ENCODE measurements at places on chromosomes 16 and 17.

DNA sequence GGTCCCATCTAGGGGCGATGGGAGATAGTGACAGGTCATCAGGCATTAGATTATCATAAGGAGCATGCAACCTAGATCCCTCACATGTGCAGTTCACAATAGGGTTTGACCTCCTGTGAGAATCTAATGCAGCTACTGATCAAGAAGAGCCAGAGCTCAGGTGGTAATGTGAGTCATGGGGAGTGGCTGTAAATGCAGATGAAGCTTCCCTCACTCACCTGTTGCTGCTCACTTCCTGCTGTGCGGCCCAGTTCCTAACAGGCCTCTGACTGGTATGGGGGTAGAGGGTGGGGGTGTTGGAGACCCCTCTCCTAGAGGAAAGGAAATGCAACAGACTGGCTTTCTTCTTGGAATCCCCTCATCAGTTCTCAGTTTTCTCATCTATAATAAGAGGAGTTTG lies 131.4 kb downstream of the CA10 start:
- no peak for DNase-seq

DNA sequence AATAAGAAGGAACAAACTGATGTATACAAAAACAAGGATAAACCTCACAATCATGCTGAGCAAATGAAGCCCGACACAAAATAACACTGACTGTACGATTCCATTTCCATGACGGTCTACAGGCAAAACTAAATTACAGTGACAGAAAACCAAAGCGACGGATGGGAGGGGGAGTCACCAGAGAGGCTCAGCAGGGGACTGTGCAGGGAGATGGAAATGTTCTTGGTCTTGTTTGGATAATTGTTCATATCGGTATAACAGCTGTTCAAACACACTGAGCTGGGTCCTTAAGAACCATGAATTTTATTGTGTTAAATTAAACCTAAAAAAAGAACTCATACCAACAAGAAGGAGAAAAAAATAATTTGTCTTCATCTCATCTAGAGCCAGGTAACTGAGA lies 97.8 kb downstream of the NXN start:
- DNase-seq = no peak

DNA sequence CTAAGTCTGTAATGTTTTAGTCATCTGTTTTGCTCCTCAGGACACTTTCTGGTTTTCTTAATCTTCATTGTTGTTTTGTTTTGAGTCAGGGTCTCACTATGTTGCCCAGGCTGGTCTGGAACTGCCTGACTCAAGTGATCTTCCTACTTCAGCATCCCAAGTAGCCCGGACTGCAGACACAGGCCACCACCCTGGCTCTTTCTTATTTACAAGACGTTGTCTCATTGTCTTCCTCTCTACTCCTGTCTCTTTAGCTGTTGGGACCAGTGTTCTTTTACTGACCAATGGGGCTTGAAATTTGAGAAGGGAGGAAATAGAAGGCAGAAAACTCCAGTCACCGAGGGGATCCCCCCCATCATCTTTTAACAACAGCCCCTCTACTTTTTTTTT lies 1.2 kb downstream of the SCPEP1 start:
- DNase-seq = no peak

GRCh38 chr16:782766-783403 lies 5.3 kb downstream of the RPUSD1 start:
- no peak for DNase-seq

- no peak for DNase-seq
These were observed 82.5 kb downstream of the C17orf67 start for GRCh38 chr17:56751145-56751738.

DNA sequence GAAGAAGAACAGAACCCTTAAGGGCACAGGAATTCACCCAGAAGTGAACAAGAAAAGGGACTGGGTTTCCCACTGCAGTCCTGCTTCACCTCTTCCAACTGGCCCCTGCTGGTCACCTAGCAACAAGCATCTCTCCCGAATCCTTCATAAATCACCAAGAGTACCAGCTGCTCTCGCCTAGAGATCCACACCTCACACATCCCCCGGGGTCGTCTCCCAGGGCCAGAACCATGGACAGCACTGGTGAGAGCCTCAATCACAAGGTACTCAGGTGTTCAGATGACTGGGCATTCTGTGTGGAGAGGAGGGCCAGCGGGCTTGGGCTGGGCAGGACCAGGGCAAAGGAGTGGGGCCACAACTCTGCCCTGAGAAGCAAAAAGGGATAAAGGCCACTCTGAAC lies 65.9 kb downstream of the CCT6B start:
- no peak for DNase-seq

DNA sequence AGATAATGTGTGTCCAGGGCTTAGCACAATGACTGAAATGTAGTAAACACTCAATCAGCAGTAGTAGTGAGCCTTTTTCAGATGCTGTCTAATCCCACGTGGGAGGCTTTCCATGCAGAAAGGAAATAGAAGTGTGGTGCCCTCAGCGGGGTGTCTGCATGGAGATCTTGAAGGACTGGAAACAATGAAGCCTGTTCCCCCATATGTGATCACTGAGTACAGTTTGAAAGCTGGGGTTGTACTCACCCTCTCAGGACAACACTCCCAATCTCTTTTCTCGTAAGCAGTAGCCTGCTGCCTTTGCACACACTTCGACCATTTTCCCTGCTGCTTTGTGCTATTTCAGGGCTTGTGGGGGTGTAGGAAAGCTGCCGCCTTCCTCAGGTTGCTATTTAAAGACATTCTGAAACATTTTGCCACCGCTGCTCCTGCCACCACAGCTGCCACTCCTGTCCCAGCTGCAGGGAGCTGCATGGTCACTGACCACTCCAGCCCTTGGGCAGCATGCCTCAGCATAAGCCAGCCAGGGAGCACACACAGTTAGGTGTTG lies 40.6 kb upstream of the HAS3 start:
- DNase-seq = no peak

GRCh38 chr16:77951788-77952187 lies 70.6 kb upstream of the CLEC3A start:
- no peak for DNase-seq

GRCh38 chr16:4245077-4245791 lies 3.4 kb upstream of the SRL start:
- DNase-seq = no peak

GRCh38 chr17:63835167-63835720 lies 7.2 kb downstream of the SMARCD2 start:
- no peak for DNase-seq

- DNase-seq = no peak
These were observed 8.2 kb downstream of the GAS2L2 start for GRCh38 chr17:35744830-35745229.

DNA sequence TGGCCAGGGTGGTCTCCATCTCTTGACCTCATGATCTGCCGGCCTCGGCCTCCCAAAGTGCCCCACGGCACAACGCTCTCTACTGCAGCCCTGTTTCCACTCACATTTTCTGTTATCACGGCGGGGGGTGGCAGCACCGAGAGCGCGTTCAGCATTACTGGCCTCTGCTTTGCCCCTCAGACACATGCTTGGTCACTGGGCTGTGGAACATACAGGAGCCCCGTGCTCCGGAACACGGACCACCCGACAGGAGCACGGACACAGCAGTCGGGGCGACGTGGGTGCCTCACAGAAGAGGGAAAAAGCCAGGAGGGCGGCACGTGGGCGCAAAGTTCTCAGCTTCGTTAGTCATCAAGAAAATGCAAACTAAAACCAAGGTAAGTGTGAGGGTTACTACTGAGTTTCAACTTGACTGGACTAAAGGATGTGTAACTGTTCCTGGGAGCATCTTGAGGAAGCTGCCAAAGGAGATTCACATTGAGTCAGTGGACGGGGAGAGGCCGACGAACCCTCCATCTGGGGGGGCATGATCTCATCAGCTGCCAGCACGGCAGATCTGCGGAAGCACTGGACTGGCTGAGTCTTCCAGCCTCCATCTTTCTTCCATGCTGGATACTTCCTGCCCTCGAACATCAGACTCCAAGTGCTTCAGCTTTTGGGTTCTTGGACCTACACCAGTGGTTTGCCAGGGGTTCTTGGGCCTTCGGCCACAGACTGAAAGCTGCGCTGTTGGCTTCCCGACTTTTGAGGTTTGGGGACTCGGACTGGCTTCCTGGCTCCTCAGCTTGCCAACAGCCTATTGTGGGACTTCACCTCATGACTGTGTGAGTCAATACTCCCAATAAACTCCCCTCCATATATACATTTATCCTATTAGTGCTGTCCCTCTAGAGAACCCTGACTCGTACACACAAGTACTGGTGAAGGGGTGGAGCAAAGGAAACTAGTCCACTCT lies 106.8 kb downstream of the ZNF778 start:
- peak; percentile 66 for DNase-seq

- no peak for DNase-seq
These were observed 165.1 kb downstream of the PPM1E start for GRCh38 chr17:58920773-58921172.

DNA sequence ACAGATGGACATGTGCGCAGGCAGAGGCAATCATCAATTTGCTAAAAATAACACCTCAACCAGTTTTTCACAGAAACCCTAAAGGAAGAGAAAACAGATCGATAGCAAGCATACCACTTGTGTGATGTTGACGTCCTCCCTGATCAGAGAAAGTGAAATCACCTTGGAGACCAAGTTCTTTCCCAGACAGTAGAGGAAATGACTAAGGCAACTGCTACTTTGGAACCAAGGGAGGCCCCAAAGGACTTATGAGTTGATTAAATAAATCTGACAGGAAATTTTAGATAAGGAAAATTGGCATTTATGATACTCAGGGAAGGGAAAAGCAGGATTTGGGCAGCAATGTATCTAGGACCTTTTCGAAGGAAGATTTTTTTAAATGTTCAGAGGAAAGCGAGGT lies 267.1 kb upstream of the ASIC2 start:
- DNase-seq = no peak

DNA sequence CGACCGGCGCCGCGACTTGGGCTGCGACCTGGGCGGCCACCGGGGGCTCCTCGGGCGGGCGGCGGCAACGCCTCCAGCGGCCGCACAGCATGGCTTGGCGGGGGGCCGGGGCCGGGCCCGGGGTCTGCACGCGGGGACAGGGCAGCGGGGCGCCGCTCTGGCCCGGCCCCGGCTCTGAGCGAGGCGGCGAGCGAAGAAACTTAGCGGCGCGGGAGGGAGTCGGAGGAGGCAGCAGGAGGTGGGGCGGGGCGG lies at the start of gene PLCD3:
TSS of gene PLCD3 (minus strand) at position 196 of the 252 bp plus-strand sequence. CDS start at position 91, 105 bp downstream.
- DNase-seq = no peak

- no peak for DNase-seq
These were observed 120.2 kb upstream of the HS3ST2 start for GRCh38 chr16:22693638-22694340.
